ENCODE measurements at places on chromosomes 12 and 14.

DNA sequence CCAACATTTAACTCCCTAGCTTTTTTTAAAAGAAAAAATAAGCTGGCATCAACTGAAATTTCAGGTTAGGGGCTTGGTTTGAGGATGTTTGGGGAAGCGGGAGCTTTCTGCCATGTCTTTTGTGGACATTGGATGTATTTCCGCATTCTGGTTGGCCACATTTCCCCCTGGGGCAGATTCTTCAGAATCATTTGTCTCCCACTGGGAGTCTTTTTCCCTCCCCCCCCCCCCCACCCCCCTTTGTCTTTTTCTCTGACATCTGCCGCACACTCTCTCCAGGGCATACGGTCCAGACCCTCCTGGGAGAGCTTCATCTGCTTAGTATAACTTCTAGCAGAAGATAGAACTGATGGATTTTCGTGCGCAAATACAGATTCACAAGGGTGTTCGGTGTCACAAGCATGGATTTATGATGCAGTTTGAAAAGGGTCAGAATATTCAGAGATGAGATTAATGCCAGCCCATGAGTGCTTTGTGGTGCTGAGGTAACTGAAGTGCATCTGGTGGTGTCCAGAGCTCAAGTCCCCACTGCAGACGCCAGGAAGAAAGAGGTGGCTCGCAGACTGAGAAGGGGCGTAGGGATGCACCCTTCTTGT is 40.2 kb downstream of the ETV6 start:
- H3K4me1 ChIP-seq = no peaks in the 10 kb centered on the region
- H3K4me3 ChIP-seq = no peak overlapping the region
- no peaks in the 10 kb centered on the region for H3K27me3 ChIP-seq
- DNase-seq = no peak
- no peaks in the 10 kb centered on the region for H3K36me3 ChIP-seq
- no peak overlapping the region for H3K27ac ChIP-seq

DNA sequence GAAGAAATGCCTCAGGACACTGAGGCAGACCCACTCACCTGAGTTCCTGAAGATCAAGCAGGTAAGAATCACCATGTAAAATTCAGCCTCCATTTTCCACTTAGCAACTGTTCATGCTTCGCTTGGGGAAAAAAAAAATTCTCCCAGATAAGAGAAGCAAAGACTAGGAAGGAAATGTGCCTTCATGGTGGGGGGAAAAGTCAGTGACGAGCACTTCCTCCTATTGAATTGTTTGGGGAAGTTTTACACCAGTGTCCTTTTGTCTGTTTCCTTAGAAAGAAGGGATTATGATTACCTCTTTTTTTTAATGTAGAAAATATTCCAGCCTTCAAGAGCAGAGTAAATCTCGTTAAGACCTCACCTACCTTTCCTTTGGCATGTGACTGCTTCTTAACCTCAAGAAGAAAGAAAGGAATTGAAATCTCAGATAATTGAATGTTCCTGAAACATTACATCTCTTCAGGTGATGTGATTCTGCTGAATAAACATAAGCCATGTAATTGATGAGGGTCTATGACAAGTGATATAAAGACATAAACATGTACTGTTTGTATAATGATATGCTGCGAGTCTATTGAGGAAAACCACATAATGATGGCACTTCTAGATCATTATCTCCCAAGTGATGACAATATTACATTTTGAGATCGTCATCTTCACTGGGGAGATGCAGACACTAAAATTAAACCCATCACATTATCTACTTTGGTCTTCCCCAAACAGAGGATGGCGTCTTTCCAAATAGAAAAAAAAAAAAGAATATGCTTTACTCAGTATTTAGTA is at the start of gene PTPRB:
PTPRB (minus strand) TSS at position 127 of the 783 bp plus-strand sequence; CDS start at position 93, 34 bp downstream.
- no peaks in the 10 kb centered on the region for H3K36me3 ChIP-seq
- DNase-seq = no peak
- H3K4me1 ChIP-seq = no peaks in the 10 kb centered on the region
- H3K27me3 ChIP-seq = no peaks in the 10 kb centered on the region
- no peak within 1 kb of the TSS for H3K4me3 ChIP-seq
- H3K27ac ChIP-seq = no peak within 1 kb of the TSS

DNA sequence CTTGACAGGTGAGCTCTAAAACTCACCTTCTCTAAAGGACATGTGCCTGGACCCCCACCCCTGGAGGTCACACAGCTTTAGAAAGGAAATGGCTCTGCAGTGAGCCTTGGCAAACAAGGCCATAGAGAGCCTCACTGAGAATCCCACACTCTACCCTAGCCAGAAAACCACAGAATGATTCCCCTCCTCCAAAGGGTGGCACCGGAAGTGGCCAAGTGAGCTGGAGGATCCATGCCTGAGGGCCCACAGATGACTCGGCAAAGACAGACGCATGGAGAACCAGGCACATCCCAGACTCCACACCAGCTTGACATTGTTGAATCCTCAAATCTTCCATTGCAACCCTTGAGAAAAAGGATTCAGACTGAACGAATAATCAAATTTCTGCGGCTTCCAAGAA is 54.2 kb upstream of the PTHLH start:
- DNase-seq = no peak
- no peaks in the 10 kb centered on the region for H3K27me3 ChIP-seq
- no peaks in the 10 kb centered on the region for H3K4me1 ChIP-seq
- no peak overlapping the region for H3K4me3 ChIP-seq

DNA sequence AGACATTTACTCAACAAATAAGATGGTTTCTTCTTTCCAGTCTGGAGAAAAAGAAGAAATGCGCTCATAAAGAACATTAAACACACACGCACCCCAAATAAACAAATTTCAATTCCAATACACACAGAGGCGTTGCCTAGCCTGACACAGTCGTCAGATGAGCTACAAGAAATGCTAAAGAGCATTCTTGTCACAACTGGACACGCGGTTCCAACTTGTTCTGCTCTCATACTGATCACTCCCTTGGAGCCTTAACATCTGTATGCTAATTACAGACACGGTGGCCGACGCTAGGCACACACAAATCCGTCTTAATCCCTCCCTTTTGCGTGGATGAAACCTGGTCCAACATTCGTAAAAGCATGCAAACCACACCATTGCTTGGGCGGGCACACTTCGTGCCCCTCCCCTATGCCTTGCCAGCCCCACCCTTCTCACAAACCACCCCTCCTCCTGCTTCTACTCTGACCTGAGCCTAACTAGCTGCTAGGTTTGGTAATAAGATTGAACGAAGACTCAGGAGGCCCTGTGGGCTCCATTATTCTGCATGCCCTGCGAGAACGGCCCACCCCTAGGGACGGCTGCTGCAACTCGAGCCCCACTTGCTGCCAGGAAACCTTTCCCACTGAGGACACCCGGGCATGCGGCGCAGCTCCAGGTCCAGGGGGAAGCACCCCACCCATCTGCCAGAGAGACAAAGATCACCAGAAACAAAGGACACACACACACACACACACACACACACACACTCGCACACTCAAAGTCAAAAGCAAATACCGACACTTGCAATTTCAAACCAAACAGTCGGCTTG is 1.2 kb downstream of the KCNK10 start:
- H3K27ac ChIP-seq = no peak overlapping the region
- no peak overlapping the region for H3K4me3 ChIP-seq
- H3K36me3 ChIP-seq = no peaks in the 10 kb centered on the region
- H3K4me1 ChIP-seq = peaks cover 3% of the 10 kb centered on the region
- DNase-seq = no peak

- no peak overlapping the region for H3K4me3 ChIP-seq
- H3K27me3 ChIP-seq = no peaks in the 10 kb centered on the region
- no peak overlapping the region for H3K27ac ChIP-seq
- no peak for DNase-seq
- H3K4me1 ChIP-seq = peaks cover 5% of the 10 kb centered on the region
- no peaks in the 10 kb centered on the region for H3K36me3 ChIP-seq
Measured at GRCh38 chr12:117408161-117408791, 46.9 kb upstream of the NOS1 start.

Measured in iPS DF 6.9 (cell line).